ENCODE measurements at places on chromosomes 3 and 15.

- no peak for DNase-seq
These were observed 42.5 kb downstream of the PLXNA1 start for GRCh38 chr3:127025456-127025855.

DNA sequence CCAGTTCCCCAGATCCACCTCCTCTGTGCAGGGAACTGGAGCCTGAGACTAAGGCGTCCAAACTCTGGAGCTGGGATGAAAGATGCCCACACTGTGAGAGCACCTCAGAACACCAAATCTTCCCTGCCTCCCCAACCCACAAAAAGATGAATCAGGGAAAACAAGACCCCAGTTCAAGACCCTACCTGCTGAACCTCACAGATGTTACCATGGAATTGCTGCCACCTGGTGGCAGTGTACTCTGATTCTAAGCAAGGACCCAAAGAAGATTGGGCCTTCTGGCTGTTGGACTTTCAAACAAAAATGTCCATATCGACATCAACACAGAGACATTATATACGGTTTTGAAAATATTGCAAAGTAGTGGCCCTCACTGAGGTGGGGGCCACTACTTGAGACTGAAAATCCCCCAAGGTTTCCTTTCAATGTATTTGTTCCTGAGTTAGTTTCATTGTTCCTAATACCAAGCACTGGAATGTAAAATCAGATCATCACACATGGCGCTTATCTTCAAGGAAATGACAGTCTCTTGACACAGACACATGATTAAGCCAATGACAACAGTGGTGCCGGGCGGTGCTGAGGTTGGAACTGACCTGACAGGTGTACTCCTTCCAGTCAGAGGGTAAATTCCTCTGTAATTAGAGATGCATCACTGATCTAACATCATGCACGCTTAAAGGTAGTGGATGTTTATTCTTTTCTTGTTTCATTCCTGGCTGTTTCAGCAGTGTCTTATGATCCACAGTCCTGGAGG lies 67.6 kb downstream of the SLC6A11 start:
- no peak for DNase-seq

- DNase-seq, result no peak
These were observed 41.2 kb downstream of the IMPG2 start for GRCh38 chr3:101279162-101279561.

- DNase-seq, result no peak
These were observed 310.7 kb upstream of the DPPA4 start for GRCh38 chr3:109648027-109648426.

DNA sequence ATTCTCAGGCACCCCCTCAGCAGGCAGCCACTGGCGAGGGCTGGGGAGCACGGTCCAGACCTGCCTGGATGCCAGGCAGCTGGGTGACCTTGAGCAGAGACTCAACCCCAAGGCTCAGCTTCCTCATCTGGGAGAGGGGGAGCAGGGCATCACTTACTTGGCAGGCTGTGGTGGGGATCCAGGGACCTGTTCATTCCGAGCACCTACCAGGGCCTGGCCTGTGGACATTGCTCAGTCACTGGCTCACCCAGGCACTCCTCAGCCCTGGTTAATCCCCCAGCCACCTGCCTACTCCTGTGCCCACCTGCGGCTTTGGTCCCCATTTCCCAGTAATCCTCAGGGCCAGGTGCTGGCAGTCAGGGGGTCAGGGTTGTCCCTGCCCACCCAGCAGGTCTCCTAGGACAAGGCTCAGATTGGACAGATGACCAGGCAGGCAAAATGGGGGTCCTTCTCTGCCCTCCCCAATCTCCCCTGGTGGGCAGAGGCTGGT lies 9.3 kb upstream of the RPL29 start:
- no peak for DNase-seq

DNA sequence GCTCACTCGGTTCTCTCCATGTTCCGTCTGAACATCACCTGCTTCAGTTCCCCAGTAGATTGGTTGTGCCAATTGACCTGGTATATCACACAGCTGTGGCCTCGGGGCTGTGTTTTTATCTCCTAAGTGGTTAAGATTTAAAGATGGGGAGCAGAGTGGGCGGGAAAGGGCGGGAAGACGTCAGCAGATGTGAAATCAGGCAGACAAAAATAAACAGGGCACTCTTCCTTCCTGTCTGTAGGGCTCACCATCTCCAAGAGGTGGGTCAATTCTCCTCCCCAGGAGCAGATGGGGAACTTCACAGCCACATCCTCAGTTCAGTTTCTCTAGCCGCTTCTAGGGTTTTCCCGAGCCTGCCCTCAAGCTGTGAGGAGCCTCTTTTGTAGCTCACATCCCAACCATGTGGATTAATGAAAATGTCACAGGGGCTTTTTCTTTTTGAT lies 26.8 kb upstream of the LIMD1 start:
- no peak for DNase-seq

All from ecto neural progenitor cell (in vitro differentiated cells).